ENCODE measurements at places on chromosomes 1 and 21. TPM values are rescaled to one million over a fixed set of nuclear protein-coding genes. Genes with fewer than 3 reads are reported as not detected.

Gene MPL
- 0.63 TPM for polyA plus RNA-seq

Gene SELL
- 11.0 TPM for polyA plus RNA-seq

Gene DCST2
- 1.1 TPM for polyA plus RNA-seq

Gene XCL2
- 3.9 TPM for polyA plus RNA-seq

Gene PLA2G2F
- not detected for polyA plus RNA-seq

Gene LRRC40
- polyA plus RNA-seq: 8.0 TPM

Gene TAS1R1
- polyA plus RNA-seq: 0.74 TPM

Gene S100A4
- 104 TPM for polyA plus RNA-seq

DNA sequence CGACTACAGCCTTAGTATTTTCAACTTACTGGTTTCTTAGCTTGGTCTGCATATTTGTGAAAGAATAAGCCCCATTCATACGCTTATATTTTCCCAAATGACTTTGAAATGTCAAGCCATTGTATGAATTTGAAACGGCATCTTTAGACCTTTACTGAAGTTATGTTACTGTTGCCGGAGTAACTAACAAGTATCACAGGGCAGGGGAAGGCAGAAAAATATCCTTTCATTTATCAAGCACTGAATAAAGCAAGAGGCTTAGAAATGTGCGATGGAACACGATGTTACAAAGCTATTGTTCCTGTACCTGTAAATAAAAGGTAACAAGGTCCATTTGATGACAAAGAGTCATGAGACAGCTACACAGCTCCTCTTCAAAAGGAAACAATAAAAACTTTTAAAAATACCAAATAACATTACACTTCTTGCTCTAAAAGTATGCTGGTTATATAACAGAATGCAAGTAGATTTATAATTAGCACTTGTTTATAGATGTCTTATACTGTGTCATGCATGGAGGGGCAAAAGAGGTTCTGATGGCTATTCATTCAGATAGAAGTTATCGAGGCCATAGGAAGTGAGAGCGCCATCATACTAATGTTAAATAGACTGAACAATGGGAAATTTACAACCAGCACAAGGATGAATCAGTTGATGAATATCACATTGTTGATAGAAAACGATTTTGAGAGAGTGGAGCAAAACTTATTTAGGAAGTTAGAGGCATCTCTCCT, 322.6 kb downstream of the RGS7 start:
- no peaks in the 10 kb centered on the region for H3K36me3 ChIP-seq
- H3K27me3 ChIP-seq: no peaks in the 10 kb centered on the region
- no peaks in the 10 kb centered on the region for H3K4me1 ChIP-seq
- H3K4me3 ChIP-seq: no peak overlapping the region
- no peak overlapping the region for H3K27ac ChIP-seq

- DNase-seq: no peak
- H3K4me1 ChIP-seq: peaks cover 17% of the 10 kb centered on the region
- H3K27ac ChIP-seq: peak overlapping the region; percentile 92
- H3K4me3 ChIP-seq: peak overlapping the region; percentile 64
- H3K36me3 ChIP-seq: no peaks in the 10 kb centered on the region
Measured at GRCh38 chr1:21344750-21345443, 54.6 kb upstream of the ECE1 start.

DNA sequence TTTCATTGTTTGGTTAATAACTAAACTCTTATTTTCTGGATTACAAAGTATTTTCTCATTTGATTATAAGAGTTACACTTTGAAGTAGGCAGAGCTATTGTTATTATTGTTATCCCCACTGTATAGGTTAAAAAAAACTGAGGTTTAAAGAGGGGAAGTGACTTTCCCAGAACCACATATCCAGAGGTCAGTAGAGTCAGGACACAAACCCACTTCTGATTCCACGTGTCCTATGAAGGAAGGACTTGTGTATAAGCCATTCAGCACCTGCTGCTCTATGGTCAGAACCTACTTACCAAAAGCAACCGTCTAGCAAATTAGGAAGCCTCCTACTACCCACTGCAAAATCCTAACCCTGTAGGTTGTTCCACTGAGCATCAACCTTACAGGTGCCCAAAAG, 291.3 kb downstream of the TM2D1 start:
- H3K27me3 ChIP-seq: no peaks in the 10 kb centered on the region
- H3K36me3 ChIP-seq: no peaks in the 10 kb centered on the region
- no peak overlapping the region for H3K4me3 ChIP-seq
- H3K4me1 ChIP-seq: peaks cover 15% of the 10 kb centered on the region
- H3K27ac ChIP-seq: no peak overlapping the region

DNA sequence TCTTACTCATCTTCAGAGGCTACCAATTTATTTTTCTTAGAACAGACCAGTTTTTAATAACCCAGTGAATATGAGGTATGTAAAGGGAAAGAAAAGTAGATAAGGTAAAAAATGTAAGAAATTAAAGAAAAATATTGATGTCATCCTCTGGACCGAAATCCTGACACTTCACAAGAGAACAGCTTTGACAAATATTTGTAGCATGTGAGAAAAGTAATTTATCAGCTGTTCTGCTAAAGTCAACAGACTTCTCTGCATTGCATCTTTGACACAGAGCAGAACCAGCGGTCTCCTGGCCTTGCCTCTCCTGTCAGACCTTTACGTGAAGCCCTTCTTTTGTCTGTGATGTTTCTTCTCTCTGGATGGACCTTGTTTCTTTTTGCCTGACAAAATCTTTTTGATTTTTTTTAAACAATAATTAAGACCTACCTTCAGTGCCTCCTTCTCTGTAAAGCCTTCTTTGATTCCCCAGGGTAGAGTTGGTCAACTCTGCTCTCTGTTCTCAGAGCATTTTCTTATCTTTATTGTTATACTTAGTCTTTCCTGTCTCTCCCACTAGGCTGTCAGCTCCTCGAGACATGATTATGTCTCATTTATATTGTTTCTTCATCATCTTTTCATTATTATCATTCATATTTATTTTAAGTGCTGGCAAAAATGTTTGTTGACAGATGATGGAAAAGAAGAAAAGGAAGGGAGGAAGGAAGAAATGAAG, 35.4 kb downstream of the RGS4 start:
- H3K36me3 ChIP-seq: no peaks in the 10 kb centered on the region
- H3K4me3 ChIP-seq: no peak overlapping the region
- H3K4me1 ChIP-seq: peaks cover 1% of the 10 kb centered on the region
- H3K27me3 ChIP-seq: no peaks in the 10 kb centered on the region
- no peak overlapping the region for H3K27ac ChIP-seq
- DNase-seq: no peak

DNA sequence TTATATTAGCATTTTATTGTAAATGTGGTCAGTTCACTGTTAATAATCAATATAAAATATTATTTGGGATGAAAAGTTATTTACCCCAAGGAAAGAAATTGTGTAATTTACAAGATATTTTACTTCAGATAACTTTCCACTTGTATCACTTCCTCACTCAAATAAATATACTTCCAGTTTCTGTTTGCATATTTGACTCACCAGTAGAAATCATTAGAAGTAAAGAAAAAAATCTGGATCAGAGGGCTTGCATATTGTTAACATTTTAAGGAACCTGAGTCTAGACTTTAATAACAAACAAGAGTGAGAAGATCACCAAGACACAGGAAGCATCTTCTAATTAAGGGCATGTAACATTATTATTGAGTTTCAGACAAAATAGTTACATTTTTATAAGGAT, 347 bp upstream of the KRTAP20-4 start:
- DNase-seq: no peak
- H3K4me1 ChIP-seq: no peaks in the 10 kb centered on the region
- no peak overlapping the region for H3K4me3 ChIP-seq
- H3K27me3 ChIP-seq: no peaks in the 10 kb centered on the region
- H3K36me3 ChIP-seq: no peaks in the 10 kb centered on the region
- no peak overlapping the region for H3K27ac ChIP-seq

GRCh38 chr21:17264182-17264581, 248.7 kb upstream of the CXADR start:
- H3K4me3 ChIP-seq: no peak overlapping the region
- no peak overlapping the region for H3K27ac ChIP-seq
- H3K4me1 ChIP-seq: no peaks in the 10 kb centered on the region

DNA sequence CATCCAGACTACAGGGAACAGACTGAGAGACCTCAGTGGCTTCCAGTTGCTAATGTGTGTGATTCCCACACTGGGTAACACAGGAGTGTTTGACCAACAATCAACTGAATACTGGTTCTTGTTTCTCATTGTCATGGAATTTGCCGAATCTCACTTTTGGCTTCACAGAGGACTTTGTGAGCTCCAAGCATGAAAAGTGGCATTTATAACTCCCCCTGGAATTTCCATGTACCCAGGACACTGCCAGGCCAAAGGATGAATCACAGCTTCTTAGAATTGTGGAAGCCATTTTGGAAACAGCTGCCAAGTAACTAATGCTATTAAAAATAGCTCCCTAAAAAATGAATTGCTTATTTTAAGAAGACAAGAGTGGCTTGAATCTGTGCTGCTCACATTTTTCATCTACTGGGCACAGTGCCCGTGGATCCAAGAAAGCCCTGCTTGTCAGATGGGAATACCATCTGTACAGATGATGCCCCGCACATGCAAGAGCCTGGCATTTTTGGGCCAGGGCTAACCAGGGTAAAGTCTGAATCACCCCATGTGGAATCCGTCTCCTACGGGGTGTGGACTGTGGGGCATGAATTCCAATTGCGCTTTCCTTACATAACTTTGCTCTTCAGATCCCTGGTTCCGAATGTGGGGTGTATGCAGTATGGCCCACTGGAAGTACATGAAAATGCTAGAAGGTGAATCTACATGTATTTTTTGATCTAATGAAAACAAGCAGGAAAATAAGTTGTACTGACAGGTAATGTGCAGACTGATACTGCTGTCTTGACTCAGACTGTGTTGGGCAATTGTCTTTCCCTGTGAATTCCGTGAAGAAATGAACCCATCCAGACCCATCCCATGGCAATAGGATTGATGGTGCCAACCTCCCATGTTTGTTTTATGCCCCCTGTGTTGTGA, 487.3 kb downstream of the SIPA1L2 start:
- H3K27me3 ChIP-seq: no peaks in the 10 kb centered on the region
- no peak overlapping the region for H3K27ac ChIP-seq
- no peak for DNase-seq
- no peaks in the 10 kb centered on the region for H3K36me3 ChIP-seq
- H3K4me3 ChIP-seq: no peak overlapping the region

DNA sequence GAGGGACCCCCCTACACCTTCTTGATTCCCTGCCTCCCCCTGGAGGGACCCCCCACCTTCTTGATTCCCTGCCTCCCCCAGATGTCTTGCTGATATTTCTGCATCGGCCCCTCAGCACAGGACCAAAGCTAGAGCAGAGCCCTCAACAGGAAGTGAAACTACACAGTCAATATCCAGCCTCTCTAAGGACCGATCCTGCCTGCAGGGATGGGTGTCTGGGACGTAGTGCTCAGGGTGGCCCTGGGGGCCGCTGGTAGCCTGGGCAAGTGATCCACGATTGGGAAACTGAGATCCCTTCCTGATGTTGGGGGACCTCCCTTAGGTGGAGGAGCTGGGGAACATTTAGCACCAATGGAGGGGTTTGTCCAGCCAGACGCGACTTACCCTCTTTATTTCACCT, 3.9 kb upstream of the LEFTY2 start:
- no peak overlapping the region for H3K4me3 ChIP-seq
- no peaks in the 10 kb centered on the region for H3K27me3 ChIP-seq
- H3K27ac ChIP-seq: no peak overlapping the region
- H3K36me3 ChIP-seq: no peaks in the 10 kb centered on the region

GRCh38 chr1:226697151-226697928, 41.7 kb downstream of the ITPKB start:
- no peaks in the 10 kb centered on the region for H3K36me3 ChIP-seq
- no peak overlapping the region for H3K4me3 ChIP-seq
- no peak overlapping the region for H3K27ac ChIP-seq
- no peaks in the 10 kb centered on the region for H3K27me3 ChIP-seq

GRCh38 chr1:8604041-8604945, 213.1 kb downstream of the RERE start:
- no peaks in the 10 kb centered on the region for H3K4me1 ChIP-seq
- no peak for DNase-seq
- no peak overlapping the region for H3K27ac ChIP-seq

DNA sequence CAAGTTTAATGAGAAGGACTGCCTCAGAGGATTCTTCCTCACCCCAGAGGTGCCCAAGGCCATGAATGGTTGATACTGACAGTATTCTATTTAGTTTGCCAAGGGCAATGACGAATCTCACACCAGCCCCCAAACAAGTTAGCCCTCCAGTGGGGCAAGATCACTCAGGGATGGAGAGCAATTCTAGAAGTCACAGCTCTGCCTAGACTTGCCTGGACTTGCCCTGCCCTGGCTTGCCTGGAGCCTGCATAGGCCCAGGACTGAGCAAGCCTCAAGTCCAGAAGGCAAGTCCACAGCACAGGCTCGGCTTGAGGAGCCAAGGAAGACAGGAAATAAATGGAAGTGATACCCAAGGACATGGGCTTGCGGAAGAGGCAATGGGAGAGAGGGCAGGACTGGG, 39.5 kb upstream of the RGS16 start:
- no peak overlapping the region for H3K27ac ChIP-seq
- no peak for DNase-seq
- H3K36me3 ChIP-seq: no peaks in the 10 kb centered on the region
- H3K4me3 ChIP-seq: no peak overlapping the region
- no peaks in the 10 kb centered on the region for H3K4me1 ChIP-seq

Measured in ovary (tissue), 10 donors.